ENCODE measurements at places on chromosomes 4 and X.
A peak's percentile ranks its signal among the peaks of the same experiment; 100 is the strongest.

- no peak for DNase-seq
Observed at GRCh38 chr4:66959207-66959606, 586.1 kb downstream of the CENPC start.

- no peak for DNase-seq
Observed at GRCh38 chrX:97529536-97530200, 646.0 kb downstream of the RPA4 start.

GRCh38 chr4:81519856-81520255 lies 48.1 kb upstream of the RASGEF1B start:
- DNase-seq = no peak

GRCh38 chrX:48068096-48068887 lies 3.1 kb downstream of the ZNF630 start:
- no peak for DNase-seq

GRCh38 chr4:10584042-10584441 lies 100.5 kb downstream of the CLNK start:
- DNase-seq = peak; percentile 20

DNA sequence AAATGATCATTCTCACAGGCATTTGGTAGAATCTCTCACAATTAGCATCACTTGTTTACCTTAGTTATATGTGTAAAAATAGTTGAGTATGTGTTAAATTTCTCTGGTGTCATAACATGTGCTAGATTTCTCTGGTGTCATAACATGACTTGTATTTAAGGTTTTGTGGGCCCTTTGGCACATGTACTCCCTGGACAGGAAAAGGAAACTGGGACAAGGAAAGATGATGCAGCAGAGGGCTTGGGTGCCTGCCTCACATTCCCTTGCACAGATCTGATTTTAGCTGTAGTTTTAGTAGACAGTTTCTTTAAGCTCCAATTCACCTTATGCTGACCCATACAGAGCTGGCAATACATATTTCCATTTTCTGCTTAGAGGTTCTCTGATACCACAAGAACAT lies 726.0 kb downstream of the C4orf33 start:
- no peak for DNase-seq

- no peak for DNase-seq
Observed at GRCh38 chr4:113694008-113694407, 67.5 kb downstream of the CAMK2D start.

GRCh38 chr4:70747874-70748273 lies 26.1 kb downstream of the RUFY3 start:
- DNase-seq = no peak

- no peak for DNase-seq
Observed at GRCh38 chr4:172245516-172245915, 432.3 kb downstream of the GALNTL6 start.

- no peak for DNase-seq
Observed at GRCh38 chr4:187424636-187425035, 570.9 kb upstream of the ZFP42 start.

DNA sequence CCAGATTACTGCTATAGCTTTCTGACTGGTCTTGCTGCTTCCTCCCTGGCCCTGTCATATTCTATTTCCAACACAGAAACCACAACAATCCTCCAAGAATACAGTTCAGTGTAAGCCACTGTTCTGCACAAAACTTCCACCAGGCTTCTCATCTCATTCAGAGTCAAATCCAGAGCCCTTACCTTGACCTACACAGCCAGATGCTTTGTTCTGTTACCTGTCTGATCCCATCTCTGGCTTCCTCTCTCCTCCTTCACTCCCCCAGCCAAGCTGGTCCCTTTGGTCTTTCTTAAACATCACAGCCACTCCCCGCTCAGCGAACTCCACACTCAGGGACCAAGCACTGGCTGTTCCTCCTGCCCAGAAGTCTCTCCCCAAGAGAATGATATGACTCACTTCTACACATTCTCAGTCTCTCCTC lies 84.8 kb upstream of the BMP2K start:
- peak; percentile 22 for DNase-seq

DNA sequence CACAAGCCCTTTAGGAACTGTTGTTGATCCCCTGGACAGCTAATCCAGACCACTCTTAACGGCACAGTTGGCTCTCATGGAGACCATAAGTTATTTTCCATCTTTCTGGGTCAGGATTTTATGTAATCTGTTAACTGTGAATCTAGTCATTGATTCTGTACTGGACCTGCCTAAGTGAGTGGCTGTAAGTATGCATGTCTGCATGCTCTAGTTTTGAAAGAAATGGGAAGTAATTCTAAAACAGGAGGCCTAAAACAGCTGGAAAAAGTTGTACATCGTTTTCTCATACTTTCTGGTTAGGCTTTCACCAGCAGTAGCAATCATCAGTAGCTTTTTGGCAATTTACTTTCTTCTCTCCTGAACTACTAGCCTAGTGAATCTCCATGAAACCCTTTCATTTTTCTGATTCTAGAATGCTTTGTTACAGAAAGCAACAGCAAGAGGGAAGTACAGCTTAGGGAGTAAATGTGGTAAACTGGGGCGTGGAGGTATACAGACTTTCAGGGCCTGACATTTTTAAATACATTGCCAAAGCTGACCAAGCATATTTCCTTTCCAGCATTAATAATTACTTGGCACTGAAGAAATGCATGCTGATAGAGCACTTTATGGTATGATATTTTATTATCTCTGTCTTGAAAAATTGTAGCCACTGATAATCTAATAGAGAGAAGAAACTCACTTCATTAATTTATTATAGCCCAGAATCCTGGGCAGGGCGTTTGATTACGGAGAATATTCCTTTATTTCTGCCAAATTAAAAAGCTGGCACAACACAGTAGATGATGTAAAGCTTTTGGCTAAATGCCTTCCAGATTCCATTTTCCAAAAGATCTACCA lies 202.7 kb downstream of the BANK1 start:
- DNase-seq = no peak

DNA sequence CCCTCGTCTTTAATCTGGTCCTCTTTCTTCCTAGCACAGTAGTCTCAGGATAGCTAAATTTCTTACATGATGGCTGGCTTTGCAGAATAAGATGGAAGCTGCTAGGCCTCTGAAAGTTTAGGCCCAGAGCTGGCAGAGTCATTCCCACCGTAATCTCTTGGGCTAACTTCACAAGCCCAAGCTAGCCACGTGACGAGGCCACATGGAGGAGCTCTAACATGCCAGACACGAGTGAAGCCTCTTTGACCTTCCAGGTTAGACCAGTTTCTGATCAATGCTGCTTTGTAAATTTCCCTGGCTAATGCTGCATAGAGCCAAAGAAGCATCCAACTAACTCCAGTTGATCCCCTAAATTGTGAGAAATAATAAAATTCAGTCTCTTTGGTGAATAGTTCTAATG lies 9.5 kb upstream of the CENPE start:
- DNase-seq = no peak

DNA sequence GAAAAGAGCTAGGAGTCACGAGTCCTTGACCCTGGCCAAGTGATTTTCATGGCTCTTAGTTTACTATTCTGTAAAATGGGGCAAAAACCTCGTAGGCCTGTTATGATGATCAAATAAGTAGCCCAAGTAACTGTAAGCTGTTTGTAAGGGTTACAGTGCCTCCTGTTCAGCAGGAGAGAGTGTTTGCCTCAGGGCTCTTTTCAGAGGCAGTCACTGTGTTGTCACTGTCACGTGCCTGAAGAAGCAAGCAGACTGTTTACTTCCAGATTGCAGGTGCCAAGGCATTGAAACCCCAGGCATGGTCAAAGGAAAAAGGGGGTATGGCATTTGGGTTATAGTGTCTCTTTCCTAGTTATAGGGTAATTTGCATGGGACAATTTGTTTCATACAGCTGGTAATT lies 4.5 kb downstream of the RAB39B start:
- DNase-seq = no peak

DNA sequence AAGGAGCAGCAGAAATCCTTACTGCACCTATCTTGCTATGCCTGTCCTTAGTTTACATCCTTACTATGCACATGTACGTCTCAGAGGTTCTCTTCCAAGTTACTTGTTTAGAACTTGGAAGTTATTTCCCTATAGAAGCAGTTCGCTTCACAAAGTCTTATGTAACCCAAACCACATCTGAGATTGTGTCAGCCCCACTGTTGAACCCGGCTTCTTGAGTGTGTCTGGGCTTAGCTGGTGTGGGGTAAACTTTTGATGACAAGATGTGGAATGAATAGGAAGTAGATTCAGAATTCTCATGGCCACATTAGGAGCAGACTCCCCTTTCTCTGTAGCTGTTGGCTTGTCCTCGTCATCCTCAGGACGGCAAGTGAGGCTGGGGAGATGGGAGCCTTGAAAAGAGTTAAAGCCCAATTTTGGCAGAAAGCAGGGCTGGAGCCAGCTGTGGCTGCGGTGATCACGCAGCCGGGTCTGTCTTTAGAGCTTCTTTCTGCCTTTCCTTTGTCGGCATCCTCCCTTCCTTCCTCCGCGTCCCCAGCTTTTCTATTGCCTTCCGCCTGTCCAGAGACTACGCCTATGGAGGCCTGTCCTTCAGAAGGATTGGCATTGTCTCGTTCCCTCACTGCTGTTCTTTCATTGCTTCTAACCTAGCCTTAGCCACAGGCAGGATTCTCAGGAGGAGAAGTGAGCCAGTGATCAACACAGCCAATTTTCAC lies 23.0 kb upstream of the LIMCH1 start:
- DNase-seq = no peak

- no peak for DNase-seq
Observed at GRCh38 chr4:188550296-188550695, 411.1 kb downstream of the TRIML1 start.

- no peak for DNase-seq
Observed at GRCh38 chr4:156915221-156915620, 56.4 kb downstream of the PDGFC start.

DNA sequence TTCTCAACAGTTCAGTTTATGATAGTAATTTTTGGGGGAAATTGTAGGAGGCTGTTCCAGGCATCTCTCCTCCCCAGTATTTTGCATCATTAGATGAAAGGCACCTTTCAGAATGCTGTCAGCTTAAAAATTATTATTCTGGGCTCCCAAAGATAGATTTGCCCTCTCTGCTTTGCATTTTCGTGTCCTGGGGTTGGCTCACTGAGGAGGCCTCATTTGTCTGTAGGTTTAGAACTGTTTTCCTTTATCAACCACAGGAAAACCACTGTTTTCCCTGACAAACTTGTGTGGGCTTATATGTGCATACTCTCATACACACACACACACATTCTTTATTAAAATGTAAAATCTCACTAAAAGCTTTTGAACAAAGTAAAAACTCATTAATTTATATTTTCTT lies 197.2 kb upstream of the VCX3A start:
- no peak for DNase-seq

DNA sequence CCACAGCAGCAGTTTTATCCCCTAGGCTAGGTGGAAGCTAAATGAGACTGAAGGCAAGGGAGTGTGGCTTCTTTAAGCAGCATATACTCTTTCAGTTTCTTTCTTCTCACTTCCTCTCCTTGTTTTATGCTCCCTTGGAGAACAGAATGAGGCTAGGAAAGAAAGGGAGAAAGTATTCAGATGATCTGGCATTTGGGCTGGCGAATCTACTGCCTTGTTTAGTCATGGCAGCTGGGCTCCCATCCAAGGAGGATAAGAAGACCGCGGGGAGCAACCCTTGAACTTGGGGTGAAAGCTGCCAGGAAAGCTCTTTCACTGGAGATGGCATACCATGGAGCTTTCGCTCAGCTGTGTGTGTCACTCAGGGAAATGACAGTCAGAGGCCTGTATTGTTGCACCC lies 72.1 kb downstream of the ARHGEF38 start:
- peak; percentile 16 for DNase-seq

GRCh38 chrX:72393836-72394517 lies 88.3 kb upstream of the CITED1 start:
- DNase-seq = no peak

GRCh38 chrX:43707812-43708548 lies 51.9 kb downstream of the MAOA start:
- no peak for DNase-seq

GRCh38 chr4:79334783-79335182 lies 8.9 kb upstream of the NAA11 start:
- DNase-seq = no peak

GRCh38 chr4:107654694-107655093 lies 65.3 kb downstream of the PAPSS1 start:
- no peak for DNase-seq

DNA sequence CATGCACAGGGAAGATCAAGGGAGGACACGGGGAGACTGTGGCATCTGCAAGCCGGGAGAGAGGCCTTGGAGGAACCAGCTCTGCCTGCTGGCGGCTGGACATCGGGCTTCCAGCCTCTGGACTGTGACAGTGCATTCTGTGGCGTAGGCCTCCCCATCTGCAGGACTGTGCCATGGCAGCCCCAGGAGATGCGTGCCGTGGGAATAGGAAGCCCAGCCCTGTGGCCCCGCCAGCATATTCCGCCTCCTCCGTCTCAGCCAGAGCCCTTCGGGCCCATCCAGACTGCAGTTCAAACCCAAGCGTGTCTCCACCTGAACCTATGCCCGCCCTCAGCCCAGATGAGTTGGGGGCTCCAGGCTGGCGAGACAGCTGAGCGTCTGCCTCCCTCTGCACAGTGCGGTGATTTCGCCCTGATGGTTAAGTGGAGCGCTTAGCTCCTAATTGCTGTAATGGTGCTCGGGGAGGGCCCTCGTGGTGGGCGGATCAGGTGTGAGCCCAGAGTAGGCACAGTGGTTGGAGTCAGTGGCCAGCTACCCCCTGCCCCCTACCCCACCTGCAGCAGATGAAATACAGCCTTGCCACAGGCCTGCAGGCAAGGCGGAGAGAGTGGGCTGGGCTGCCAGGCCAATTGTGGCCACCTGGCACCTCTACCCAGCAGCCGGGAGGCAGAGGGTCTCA lies 133.9 kb downstream of the HMX1 start:
- DNase-seq = no peak

DNA sequence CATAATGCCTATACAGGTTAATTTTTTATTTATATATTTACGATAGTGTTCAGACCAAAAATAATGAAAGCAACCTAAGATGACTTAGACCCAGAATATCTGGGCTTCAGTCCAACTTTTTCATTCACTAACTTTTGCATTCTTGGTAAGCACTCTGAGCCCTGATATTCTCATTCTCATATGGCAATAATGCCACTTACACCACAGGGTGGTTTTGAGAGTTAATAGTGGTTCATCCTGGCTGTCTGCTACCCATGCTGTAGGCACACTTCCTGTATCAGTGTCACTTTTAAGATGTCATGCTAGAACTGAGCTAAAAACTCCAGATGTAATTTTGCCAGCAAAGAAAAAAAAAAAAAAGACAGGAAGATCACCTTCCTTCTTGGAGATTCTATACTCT lies 508.7 kb upstream of the FMR1 start:
- DNase-seq = no peak

GRCh38 chr4:121380776-121381462 lies at the start of gene QRFPR:
QRFPR (minus strand) TSS chr4:121381018; CDS start chr4:121380647, 371 bp downstream.
- DNase-seq = no peak

GRCh38 chrX:94400488-94400887 lies 726.5 kb downstream of the FAM133A start:
- no peak for DNase-seq
